ENCODE measurements at places on chromosomes 3 and 15. TPM values are rescaled to one million over a fixed set of nuclear protein-coding genes. Genes with fewer than 3 reads are reported as not detected.

DNA sequence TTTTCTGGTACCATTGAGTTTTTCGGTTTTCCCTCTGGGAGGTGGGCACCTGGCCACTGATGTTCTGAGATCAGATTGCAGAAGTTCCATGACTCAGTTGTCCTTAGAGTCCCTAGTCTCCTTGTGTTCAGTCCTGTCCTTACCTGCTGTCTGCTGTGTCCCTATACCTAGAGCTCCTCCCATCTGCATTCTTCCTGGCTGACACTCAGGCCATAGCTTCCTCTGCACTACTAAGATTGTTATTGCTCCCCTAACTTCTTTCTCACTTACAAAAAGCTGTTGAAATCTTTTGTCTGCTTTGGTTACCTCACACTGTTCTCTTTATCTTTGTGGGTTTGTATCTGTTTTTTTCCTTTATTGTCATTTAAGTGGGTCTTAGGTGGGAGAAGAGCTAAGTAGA lies 13.2 kb downstream of the USP3 start:
- no peak for DNase-seq

GRCh38 chr3:31114929-31115283 lies 220.4 kb upstream of the GADL1 start:
- DNase-seq: no peak

The LDHAL6B gene
- total RNA-seq: not detected

The APOD gene
- 90.8 TPM for total RNA-seq

- DNase-seq: no peak
Observed at GRCh38 chr3:57855943-57856342, 99.8 kb downstream of the SLMAP start.

- peak; percentile 30 for DNase-seq
Observed at GRCh38 chr3:191290311-191291025, 38.7 kb upstream of the CCDC50 start.

- DNase-seq: no peak
Observed at GRCh38 chr15:68415501-68416157, 16.3 kb downstream of the ITGA11 start.

- no peak for DNase-seq
Observed at GRCh38 chr15:24858737-24859601, 95.8 kb upstream of the SNRPN start.

The GP9 gene
- total RNA-seq: not detected

GRCh38 chr3:120568598-120568997 lies 27.5 kb upstream of the NDUFB4 start:
- no peak for DNase-seq

DNA sequence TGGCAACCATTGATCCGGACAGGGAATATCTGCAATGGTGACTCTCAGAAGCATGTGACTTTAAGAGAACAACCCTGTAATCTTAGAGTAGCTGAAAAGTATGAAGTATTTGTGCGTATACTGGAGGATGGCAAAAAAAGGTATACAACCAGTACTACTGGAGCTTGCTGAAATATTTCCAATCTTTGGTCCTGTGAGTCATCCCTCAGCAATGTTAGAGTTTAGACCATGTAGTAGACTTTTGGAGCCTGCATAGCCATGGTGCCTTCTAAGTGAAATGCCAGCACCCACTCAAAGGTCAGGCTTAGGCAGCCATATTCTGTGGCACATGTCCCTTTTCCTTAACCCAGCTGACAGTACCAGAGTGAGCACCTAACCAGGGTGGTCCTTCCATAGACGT lies 429.4 kb downstream of the NTRK3 start:
- DNase-seq: no peak

The PLOD2 gene
- 37.7 TPM for total RNA-seq

DNA sequence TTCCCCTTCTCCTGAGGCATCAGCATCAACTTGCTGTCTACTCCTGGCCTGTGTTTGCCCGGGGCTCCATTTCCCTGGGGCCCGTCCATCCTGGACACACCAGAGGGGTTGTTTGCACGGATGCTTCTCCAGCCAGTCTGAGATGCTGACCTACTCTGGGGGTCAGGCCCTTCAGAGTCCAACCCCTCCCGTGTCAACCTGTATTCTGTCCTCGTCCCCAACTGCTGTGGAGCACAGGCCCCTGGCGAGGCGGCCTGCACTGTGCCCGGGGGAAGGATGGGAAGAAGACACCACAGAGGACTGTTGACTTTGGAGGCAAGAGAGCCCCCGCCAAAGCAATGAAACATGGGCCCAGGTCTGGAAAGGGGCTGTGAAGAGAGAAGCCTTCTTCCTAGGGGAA lies 25.8 kb downstream of the ALS2CL start:
- no peak for DNase-seq

- no peak for DNase-seq
Observed at GRCh38 chr15:83012076-83012426, 612 bp upstream of the C15orf40 start.

DNA sequence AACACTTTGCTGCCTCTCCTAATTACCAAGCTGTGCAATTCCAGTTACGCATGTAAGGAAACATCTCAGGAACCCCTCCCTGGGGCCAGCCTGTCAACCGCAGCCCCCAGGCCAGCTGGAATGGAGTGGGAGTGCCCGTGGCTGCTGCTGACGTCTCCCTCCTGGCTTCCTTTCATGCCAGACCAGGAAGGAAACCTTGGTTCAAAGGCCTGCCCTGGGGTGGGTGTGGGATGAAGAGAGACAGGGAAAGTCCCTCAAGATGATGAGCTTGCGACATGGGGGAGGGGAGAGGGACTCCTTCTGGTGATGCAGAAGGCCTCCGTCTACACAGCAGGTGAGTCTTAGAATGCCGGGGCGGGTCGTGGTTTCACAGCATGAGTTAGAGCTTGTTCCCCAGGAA lies 11.4 kb upstream of the CYP11A1 start:
- DNase-seq: no peak

GRCh38 chr3:184333190-184333589 lies 4.2 kb upstream of the FAM131A start:
- DNase-seq: no peak
